ENCODE measurements at places on chromosomes 13 and 19.

- no peak for DNase-seq
Observed at GRCh38 chr19:58355215-58355796, 2.0 kb upstream of the A1BG start.

DNA sequence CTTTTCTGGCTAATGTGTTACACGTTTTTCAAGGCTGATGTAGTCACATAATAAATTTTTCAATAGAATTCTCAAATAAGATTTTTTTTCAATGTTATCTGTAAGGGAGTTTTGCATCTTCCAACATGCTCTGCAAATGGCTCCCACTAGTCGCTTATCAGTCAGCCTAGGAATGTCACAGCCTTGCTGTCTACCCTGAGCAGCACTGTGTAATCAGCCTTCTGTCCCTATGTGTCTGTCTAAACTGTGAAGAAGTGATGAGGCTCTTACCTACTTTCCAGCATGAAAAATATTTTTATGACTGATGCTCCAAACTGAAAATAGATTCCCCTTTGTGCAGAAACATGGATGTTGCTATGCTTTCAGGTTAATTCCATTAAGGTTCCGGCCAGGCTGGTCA lies 75.1 kb upstream of the FAM216B start:
- DNase-seq, result no peak

DNA sequence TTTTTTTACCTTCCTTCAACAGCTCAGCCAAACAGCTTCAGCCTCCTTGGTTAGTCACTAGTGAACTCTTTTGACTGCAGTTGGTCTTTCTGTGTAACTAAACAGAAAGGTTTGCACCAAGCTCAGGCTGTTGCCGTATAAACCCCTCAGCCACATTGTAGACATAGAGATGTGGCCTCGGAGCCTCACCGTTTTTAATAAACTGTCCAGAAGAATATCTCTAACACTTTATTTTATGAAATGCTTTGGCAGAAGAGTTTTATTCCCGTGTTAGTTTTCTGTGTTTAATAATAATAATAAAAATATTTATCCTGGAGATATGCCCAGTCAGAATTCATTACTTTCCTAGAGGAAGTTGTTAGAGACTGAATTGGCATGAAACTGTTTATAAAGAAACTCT lies 171.7 kb upstream of the MAB21L1 start:
- DNase-seq, result no peak

DNA sequence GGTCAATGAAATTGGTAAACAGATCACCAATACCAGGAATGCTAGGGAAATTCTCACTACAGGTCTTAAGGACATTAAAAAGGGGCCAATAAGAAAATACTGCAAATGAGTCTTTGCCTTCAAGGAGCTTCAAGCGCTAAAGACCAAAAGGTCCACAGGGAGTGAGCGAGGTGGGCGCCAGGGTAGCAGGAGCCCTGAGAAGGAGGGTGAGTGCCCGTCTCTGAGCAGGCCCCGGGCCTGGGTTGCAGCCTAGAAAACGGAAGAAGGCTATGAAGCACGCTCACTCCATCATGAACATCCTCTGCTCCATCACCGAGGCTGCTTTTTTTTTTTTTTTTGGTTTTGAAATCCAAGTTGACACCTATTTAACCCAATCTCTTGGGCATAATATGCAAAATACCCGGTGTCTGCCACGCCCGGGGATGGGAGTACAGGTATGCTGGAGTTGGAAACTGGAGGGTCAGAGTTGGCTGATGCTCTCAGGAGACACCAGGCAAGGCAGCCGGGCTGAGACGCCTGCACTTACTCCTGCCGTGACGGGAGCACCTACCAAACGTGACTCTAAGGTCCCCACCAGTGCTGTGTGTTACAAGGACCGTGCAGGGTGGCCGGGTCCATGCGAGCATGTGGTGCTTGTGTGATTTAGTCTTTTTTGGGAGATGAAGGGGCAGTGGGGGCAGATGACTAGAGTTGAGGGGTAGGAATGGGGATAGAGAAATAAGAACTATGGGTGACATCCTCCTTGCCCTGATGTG lies 66.9 kb downstream of the KLF2 start:
- no peak for DNase-seq

DNA sequence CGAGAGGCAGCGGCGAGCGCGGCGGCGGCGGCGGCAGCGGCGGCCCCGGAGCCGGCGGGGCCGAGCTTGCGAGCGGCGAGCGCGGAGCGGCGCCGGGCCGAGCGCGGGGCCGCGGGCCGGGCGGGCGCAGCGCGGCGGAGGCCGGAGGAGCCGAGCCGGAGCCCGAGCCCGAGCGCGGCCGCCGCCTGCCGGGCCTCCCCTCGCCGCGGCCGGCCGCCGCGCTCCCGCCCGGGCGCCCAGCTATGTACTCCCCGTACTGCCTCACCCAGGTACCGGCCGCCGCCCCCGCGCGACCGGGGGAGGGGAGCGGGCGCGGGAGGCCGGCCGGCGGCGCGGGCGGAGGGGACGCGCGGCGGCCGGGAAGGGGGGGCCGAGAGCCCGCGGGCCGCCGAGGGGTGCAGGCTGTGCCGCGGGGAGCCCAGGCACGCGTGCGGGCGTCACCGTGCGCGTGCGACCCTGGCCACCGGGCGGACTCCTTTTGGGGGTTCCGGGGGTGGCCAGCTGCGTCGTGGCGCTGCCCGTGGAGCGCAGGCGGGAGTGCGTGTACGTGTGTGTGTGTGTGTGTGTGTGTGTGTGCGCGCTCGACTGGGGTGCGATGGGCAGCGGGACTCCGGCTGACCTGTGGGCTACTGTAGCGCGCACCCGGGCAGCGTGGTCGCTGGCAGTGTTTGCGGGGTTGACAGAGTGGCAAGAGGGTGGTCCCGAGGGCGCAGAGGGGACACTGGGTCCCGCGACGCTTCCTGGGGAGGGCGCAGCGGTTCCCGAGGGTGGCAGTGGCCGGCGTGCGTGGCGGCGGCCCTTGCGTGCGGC lies 526 bp downstream of the NFIX start:
- DNase-seq, result no peak

DNA sequence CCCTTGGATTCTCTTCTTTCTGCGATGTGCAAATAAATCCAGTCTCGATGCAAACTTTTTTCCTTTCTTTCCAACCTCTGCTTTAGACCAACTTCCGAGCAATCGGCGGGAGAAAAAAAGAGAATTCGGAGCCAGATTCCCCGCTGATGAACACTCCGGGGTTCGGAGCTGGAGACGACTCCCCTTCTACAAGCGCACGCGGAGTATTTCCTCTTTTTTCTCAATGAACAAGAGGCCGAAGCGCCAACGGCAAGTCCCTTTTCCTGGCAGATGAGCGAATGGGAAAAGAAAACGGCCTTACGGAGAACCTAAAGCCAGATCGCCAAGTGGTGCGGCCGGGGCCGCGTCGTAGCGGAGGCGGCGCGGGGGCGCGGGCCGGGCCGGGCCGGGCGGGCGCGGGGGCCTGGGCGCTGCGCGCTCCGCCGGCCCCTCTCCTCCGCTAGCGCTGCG lies 250 bp downstream of the SPRY2 start:
- DNase-seq, result no peak

DNA sequence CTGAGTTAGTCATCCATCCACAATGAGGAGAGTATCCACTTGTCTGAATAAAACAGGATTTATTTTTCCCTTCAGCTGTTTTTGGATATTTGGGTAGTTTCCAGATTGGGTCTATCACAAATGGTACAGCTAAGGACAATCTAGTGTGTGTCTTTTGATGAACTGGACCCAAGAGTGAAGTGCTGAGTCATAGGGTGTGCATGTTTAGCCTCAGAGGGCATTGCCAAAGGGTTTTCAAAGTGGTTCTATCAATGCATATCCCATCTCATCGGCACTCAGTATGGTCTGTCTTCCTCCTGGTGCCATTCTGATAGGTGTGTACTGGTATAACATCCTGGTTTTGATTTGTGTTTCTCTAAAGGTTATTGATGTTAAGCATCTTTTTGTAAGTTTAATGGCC lies 62.3 kb downstream of the GSX1 start:
- peak; percentile 26 for DNase-seq

- DNase-seq, result no peak
Observed at GRCh38 chr19:13613447-13613846, 107.2 kb upstream of the CACNA1A start.

- no peak for DNase-seq
Observed at GRCh38 chr19:19405971-19406877, 749 bp downstream of the GATAD2A start.

- no peak for DNase-seq
Observed at GRCh38 chr19:33667141-33667650, 45.4 kb downstream of the CHST8 start.

GRCh38 chr13:46197299-46198048 lies 14.3 kb upstream of the LRRC63 start:
- DNase-seq, result no peak

DNA sequence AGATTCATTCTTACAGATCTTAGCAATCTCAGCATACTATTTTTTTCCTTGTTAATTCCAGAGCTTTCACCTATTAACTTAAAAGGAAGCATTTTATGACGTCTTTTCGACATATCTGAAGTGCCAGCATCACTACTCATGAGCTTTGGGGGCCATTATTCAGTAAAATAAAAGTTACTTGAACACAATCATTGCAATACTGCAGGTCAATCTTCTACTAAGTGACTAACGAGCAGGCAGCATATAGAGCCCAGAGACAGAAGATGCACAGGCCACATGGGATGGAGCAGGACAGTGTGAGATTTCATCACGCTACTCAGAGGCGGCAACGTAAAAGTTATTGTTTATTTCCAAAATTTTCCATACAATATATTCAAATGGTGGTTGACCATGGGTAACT lies 382.6 kb downstream of the PCDH9 start:
- DNase-seq, result no peak

Data from esophagus muscularis mucosa (tissue), 4 donors.